ENCODE measurements at places on chromosomes 2 and 18.

GRCh38 chr2:39492716-39493115 lies 55.6 kb upstream of the MAP4K3 start:
- DNase-seq: no peak

DNA sequence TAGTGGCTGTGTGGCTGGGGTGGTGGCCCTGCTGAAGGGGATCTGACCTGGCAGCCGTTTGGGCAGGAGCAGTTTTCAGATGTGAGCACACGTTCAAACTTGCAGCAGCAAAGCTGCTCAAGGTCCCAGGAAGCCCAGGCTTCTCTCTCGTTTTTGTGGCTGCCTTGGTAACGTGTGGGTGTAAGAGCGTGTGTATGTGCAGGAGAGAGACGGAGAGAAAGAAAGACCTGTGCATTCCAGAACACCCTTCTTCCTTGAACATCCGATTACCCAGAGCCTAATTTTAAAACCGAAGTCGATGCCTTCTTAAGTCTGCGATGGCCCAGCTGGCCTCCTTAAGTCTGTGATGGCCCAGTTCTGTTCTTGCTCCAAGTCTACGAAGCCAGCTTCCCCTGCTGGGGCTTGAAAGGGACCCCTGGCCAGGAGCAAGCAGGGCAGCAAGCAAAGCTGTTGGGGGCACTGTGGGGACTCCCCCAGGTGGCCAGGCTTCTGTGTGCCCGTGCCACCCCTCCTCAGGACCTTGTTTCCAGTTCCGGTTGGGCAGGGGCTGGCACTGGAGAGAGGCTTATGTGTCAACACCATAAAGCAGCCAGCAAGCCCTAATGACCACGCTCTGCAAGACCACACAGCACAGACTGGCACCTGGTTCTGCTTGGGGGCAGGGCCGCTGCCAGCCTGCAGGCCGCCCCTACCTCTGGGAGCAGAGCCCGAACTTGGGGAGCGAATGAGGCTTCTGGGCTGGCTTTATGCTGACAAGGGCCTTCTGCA lies 55.8 kb upstream of the ALPP start:
- DNase-seq: no peak

- DNase-seq: no peak
Measured at GRCh38 chr2:44143701-44144100, 25.0 kb upstream of the PPM1B start.

DNA sequence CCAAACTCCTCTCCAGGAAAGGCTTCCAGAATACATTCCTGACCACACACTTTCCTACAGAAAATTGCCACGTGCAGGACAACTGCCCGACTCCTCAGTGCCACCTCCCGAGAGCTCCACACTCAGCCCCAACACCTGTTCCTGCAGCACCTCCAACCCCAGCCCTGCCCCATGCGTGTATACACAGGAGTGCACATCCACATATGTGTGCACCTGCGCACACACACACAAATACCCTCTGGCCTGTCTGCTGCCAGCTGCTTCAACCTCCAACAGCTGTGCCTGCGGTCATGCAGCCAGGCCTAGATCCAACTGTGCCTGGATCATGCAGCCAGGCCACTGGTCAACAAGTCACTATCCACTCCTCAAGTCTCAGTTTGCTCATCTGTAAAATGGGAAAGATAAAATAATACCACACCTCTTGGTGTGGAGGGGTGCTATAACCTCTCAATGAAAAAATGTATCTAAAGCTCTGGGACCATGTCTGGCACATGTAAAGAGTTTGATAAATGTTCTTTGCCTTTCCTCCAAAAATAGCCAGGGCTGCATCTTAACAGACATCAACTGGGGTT lies 152.1 kb upstream of the ID2 start:
- no peak for DNase-seq

DNA sequence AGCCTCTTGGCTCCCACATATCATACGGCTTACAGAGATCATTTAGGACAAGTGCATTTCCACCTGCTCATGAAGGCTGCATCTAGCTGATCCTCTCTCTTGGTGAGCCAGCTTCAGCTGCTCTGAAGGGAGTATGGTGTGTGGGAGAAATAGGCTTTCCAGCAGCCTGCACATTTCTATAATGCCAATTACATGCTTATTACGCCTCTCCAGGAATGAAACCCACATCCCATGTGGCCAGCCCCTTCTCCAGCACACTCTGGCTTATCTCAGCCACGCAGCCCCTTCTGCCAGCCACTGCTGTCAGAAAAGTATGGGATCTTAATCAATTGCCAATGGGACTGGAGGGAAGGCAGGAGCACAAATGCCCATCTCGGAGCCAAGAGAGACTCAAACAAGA lies 117.5 kb downstream of the GALNT14 start:
- DNase-seq: no peak

DNA sequence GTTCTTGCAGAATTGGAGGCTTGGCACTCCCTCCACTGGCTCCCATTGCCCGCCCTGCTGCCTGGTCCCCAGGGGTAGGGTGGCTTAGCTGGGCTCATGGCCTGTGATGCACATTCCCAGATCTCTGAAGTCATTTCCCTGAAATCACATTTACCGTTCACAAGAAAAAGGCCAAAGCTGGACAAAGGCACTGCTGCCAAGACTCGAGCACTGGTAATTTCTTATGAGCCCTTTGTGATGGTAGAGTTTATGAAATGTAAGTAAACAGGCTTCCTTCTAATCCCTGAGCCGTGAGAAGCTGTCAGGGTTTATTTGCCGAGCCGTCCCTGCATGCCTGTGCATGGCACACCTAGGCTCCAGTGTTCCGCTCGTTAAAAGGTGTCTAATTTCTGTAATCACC lies 247.2 kb upstream of the EPAS1 start:
- no peak for DNase-seq
